ENCODE measurements at places on chromosomes 6 and 20.
A peak's percentile ranks its signal among the peaks of the same experiment; 100 is the strongest.

GRCh38 chr20:45090481-45090880 is 10.4 kb downstream of the KCNS1 start:
- no peak for DNase-seq

DNA sequence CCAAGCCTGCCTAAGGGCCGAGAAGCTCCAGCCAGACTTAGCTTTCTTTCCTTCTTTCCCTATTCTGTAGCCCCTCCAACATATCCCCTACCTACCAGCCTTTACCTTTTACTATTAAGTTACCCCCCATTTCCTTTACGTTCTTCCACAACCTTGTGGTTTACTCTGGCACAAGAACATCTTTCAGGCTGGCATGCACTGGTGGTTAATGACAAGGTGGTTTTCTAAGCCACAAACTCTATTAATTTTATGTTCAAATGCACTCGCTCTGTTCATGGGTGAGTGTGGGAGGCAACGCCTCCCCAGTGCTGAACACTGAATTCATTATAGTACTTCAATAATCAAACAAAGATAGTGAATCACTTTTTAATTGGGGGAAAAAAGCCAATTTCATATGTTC is 64.4 kb downstream of the TRERF1 start:
- DNase-seq, result no peak

DNA sequence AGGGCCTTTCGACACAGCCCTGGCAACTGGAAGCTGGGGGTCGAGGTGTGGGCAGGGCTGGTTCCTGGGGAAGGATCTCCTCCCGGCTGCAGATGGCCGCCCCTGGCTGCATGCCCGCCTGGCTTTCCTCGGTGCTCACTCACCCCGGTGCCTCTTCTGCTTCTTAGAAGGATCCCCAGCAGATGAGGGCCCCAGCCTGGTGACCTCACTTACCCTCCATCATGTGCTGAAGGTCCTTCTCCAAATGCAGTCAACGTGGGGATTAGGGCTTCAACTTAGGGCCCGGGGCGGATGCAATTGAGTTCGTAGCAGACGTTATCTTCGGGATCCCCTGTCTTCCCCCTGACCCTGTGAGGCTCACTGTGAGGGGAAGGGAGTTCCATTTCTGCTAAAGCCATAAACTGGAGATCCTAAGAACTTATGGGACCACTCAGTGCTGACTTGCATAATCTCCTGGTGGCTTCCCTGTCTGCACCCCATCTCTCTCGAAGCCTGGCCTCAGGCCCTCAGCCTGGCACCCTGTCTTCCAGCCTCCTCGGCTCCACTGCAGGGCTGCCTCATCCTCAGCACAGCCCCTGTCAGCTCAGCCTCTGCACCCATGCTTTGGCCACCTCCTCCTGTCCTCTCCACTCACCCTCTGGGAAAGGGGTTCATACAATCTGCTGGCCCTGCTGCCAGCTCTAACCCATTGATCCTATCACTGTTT is 92.6 kb downstream of the THBS2 start:
- no peak for DNase-seq

GRCh38 chr6:51147756-51148155 is 329.1 kb downstream of the TFAP2B start:
- DNase-seq, result no peak

GRCh38 chr20:10218536-10219451 is at the start of gene SNAP25:
SNAP25 (plus strand) TSS chr20:10218830; CDS start chr20:10275492, 56,662 bp downstream.
- peak; percentile 6 for DNase-seq

GRCh38 chr20:57433657-57434389 is 42.6 kb downstream of the RBM38 start:
- no peak for DNase-seq

DNA sequence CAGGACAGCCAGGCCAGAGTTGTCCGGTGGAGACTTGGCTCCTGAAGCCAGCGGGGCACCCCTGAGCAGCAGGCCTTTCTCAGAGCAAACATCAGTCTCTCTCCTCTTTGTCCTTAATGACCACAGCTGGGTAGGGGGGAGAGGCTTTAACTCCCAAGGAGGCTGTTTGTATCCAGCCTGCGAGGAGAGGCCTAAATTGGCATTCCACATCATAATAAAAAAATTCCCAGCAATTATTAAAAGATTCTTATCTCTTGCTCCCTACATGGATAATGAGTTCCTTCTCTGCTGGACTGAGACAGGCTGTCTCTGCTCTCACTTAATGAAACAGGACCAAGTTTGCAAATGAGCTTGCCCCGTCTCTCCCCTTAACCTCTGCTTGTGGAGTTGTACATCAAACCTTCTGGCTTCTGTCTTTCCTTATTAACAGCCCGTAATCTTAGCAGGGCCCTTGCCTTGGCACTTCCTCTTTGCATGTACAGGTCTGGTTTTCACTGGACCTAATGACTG is 838.2 kb downstream of the MAFB start:
- no peak for DNase-seq

DNA sequence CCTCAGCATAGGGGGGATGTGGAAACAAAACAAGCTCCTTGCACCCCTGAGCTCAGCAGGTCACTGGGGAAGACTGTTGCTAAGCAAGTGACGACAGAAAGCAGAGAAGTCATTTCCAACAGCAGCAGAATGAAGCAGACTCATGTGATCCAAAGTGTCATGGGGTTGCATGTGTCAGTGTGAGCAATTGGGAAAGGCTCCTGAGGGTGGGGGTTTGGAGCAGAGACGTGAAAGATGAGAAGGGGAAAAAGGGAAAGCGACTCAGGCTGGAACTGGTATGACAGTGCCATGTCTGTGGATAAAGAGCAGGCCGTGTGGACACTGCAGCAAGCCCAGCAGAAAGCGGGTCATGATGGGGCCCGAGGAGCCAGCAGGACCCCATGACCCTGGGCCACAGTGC is 363.9 kb downstream of the PREX1 start:
- DNase-seq, result no peak

DNA sequence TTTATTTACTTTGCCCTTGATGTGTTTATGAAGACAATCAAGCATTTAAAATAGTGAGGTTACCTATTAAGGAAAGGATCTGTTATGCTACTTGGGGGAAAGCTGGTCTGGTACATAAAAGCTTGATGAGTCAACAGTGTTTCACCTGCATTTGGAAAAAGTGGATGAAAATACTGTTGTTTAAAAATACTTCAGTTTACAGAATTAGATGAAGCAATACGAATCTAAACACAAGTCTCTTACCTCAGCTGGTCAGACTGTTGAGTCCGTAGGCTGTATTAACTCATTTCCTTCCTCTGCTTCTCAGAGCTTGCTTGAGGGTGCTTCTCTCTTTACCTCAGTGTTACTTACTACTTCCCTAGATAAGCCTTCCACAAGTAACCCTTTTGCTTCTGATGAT is 36.1 kb downstream of the NKX2-4 start:
- DNase-seq, result no peak

DNA sequence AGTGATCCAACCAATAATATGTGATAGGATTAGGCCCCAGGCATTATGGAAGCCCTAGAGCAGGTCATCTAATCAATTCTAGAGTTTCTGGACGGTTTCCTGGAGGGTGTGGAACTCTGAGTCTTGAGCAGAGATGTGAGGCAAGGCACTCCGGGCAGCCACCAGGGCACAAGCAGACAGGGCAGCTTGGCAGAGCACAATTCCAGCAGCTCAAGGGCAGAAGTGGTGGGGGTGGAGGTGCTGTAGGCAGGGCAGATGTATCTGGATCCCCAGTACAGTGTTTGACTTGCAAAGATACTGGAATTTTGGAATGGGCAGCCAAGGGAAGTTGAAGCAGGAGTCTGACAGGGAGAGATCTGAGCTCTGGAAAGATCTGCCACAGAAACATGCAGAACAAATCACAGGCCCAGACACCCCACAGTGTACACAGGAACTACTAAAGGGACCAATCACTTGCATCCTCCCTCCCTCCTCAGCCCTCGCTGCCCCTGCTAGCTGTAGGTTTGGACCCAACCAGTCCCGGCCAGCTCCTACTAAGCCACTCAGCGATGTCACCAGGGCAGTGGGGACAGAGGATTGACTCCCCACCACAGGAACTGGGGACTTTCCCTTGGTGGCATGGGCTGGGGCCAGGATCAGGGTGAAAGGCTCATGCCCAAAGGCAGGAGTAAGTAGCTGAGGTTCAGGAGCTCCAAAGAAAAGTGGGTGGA is 47.0 kb downstream of the TFEB start:
- no peak for DNase-seq

GRCh38 chr6:37618916-37619590 is 78.6 kb downstream of the MDGA1 start:
- no peak for DNase-seq

DNA sequence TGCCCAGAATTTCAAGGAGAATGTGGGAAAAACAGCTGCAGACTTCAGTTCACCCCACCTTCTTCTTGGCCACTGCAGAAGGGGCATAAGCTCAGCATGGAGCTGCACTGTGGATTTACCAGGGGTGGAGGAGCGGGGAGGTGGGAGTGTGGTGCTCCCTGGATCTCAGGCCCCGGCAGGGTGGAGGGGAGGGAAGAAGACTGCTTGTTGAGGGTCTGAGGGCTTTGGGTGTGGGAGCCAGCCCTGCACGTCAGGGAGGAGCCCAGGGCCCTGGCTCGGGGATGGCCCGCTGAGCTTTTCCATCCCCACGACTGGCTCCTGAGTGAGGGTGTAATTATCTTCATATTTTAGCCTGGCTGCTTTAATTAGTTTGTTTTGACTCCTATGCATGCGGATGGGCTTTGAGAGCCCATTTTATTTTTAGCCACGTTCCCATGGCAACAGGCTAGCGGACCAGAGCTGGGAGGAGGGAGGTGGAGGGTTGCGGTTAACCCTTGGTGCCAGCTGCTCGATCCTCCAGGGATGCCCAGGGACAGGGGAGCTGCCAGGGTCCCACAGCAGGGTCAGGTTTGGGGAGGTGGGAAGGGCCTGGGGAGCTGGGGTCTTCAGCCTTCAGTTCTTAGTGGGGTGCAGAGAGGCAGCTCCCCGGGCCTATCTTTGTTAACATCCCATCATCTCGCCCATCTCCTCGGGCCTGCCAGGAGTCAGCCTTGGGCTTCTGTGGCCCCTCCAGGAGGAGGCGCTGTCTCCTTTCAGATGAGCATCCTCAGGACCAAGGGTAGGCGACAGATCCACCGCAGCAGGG is 68.2 kb downstream of the RAB44 start:
- peak; percentile 54 for DNase-seq

DNA sequence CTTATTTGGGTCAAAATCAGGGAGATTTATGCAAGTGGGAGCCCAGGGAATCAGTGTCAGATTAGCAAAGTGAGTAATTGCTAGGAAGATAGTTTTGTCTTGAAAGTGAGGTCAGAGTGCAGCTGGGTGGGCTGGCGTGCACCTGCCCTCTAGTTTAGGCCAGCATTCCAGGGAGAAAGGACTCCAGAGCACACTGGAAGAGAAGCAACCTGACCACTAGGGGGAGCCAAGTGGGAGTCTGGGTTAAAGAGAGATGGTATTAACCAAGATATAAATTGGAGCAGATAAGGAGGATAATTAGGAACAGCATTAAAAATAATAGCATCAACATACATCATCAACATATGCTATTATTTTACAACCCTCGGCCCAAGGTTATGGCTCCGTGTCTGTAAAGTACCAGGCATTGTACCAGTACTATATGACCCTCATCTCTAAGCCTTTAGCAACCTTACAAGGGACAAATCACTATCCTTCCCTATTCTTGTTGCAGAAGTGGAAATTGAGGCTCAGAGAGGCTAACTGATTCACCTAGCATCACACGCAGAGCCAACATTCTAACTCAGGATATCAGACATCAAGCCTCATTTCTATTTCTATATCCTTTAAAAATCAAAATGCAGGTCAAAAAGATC is 57.8 kb downstream of the SLC2A10 start:
- no peak for DNase-seq

- DNase-seq, result no peak
These were observed 170.9 kb downstream of the KLHL32 start for GRCh38 chr6:97095311-97095850.

DNA sequence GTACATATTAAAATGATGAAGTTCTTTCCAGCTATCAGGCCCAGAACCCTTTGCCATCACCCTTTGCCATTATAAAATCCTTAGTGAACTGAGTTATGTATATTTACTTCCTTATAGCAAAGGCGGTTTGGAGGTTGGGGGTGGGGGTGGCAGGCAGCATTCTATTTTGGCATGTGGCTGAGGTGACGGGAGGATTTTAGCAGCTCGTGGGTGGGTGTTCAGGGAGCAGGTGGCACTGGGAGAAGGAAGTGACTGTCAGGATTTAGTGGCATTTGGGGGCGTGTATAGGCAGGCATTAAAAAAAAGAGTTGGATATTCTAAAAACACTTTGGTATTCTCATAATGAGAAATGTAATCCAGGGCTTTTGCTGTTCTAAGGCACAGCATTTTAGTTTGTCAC is 150.7 kb downstream of the RIMS1 start:
- no peak for DNase-seq

DNA sequence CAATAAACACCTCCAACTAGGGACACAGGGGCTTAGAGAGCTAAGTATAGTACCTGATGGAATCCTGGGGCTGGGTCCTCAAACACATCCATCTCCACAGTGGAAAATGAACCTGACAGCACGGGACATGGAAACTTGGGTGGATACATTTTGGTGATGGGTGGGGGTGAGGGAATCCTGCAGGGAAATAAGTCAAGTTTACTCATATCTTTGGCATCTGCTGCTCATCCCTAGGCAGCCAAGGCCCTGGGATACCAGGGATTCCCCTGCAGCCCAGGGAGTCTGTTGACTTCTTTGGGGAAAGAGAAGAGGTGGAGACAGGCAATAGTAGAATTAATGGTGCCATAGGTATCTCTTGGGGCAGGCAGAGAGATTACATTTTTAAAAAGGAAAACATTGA is 6.6 kb downstream of the APOBEC2 start:
- DNase-seq, result no peak

DNA sequence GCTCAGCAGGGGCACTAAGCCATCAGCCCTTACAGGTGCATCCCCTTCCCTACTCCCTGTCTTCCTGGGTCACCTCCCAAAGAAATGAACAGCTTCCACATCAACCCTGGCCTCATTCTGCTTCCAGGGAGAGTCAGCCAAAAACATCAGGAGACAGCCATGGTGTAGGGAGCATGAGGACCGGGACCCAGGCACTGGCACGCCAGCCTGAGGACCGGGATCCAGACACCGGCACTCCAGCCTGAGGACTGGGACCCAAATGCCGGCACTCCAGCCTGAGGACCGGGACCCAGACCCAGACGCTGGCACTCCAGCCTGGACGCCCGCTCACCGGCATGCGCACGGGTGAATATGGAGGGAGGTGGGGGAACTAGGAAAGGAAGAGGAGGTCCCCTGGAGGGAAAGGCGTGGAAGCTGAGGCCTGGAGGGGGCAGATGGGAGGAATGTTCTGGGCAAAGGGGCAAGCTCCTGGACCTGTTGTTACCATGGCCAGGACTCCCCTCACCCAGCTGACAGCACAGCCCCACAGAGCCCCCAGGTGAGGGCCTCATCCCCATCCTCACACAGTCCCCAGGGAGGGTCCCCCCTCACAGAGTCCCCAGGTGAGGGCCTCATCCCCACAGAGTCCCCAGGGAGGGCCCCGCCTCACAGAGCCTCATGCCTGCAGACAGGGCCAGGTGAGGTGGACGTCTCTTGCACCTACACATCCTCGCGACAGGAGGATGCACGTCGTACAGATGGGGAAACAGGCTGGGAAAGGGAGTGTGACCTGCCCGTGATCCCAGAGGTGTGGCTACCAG is 26.0 kb upstream of the MRGBP start:
- no peak for DNase-seq
